Heart right ventricle (tissue), 16 donors: ENCODE measurements at places on chromosomes 12 and 14. TPM values are rescaled to one million over a fixed set of nuclear protein-coding genes. Genes with fewer than 3 reads are reported as not detected.

The RNASE7 gene
- not detected for total RNA-seq

GRCh38 chr12:116926283-116927243 is 15.8 kb downstream of the FBXW8 start:
- DNase-seq = no peak

- DNase-seq = no peak
Measured at GRCh38 chr12:38159591-38160317, 156.8 kb upstream of the ALG10B start.

DNA sequence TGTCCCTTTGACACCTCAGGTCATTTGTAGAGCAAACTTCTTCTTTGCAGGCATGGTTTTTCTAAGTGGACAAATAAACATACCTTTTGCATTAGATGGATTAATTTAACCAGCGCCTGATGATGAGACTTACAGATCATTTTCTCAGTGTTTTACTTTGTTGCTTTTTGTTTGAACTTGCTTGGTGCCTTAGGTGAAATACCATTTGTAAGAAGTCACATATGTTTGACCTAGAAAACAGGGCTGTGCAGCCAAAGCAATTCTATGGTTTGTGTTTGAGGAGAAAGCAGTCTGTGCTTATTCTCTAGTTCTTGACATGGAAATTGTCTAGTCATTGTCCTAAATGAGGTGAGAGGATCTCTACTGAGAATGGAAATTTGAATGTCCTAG is 111.1 kb downstream of the DIP2B start:
- no peak for DNase-seq

DNA sequence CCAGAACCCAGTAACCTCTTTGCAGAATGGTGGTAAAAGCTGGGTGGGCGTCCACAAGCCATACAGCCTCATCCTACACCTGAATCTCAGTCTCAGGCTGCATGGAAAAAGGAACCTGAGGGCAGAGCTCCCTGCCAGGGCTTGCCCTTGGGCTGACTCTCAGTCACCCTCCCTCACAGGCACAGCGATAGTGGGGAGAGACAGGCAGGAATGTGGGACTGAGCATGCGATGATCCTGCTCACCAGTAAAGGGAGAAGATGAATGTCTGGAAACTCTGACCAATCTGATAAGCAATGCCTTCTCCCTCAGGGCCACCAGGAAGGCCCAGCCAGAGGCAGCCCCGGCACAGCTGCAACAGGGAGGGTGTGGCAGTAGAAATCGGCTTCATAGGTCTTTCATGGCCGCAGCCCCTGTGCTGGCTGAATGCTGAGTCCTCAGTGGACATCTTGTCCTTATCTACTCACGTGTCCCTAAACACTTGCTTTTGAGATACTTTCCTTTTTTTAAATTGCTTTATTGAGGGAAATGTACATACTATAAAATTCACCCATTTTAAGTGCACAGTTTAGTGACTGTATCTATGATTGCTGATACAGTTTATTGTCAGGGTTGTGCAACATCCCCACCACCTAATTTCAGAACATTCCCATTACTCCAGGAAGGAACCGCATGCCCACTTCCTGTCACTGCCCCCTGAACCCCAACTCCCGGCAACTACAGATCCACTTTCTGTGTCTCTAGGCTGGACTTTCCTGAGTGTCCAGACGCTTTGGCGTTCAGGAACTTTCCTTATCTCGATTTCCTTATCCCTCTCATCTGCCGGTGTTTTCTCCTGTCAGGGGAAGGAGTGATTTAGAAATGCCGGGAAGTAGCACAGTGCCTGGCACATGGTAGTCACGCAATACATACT is 258.1 kb downstream of the PCNX1 start:
- DNase-seq = no peak

GRCh38 chr12:90899456-90900182 is 55.4 kb downstream of the CCER1 start:
- DNase-seq = no peak

GRCh38 chr14:102973706-102974285 is 51.3 kb downstream of the AMN start:
- no peak for DNase-seq
